ENCODE measurements at places on chromosomes 11 and 22. TPM values are rescaled to one million over a fixed set of nuclear protein-coding genes. Genes with fewer than 3 reads are reported as not detected.
A peak's percentile ranks its signal among the peaks of the same experiment; 100 is the strongest.

DNA sequence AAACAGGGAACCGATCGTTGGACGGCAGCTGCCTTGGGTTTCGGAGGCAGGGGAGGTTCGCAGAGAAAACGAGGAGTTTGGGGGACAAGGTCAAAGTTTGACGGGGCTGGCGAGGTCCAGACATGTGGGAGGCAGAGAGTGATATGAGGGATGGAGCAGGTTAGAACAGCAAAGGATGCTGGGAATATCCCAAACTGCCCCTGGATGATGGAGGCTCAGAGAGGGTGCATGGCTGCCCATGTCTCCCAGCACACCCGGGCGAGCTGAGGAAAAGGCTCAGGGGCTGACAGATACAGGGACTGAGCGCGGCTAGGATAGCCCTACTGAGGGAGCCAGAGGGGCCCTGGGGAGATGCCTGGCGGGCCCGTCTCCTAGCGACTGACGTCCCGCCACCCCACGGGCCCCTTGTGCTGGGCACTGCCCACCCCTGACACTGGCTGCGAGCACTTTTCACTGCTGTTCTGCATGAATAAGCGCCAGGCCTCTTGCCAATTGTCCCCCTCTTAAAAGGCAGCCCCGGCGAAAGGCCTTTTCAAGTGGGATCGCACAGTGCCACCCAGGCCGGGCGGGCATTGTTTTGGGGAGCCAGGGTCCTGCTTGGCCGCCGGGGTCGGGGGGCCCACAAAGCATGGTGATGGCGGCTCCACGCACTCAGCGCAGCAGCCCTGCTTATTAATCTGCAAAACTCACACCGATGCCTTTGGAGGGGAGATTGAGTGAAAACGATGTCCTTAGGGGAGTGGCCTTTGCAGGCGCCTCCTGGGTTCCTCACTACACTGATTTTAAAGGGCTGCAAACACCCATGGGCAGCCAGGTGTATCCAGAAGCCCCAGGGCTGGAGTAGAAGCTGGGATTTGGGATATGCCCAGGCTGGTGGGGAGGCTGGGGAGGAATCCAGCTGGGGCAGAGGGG is 90.0 kb upstream of the LINC01488 start:
- DNase-seq = peak; percentile 19

GRCh38 chr11:65382804-65383368 is 440 bp upstream of the SLC25A45 start:
- DNase-seq = no peak

DNA sequence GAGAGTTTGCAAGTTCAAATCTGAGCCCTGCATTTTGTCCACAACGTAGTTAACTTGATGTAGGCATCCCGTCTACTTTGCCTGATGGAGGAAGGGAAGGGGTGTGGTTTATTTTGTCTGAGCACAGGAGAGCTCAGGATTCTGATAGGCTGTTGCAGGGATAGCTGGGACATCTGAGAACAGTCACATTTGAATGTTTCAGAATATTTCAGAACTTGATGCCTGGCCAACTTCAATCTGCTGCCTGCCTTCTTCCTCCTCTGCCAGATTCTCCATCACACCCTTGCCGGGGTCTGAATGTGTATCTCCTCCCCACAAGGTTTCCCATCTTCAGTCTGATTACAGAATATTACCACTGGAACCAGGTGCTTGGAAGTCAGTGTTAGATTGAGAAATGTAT is 51.6 kb downstream of the NTM start:
- no peak for DNase-seq

GRCh38 chr11:124793466-124794278 is 6.5 kb downstream of the MSANTD2 start:
- no peak for DNase-seq

- no peak for DNase-seq
These were observed 58.7 kb downstream of the PARVB start for GRCh38 chr22:44082801-44083200.

- no peak for DNase-seq
These were observed 54.4 kb upstream of the JAM3 start for GRCh38 chr11:134014511-134014910.

- no peak for DNase-seq
These were observed 9.3 kb downstream of the SLC25A1 start for GRCh38 chr22:19169002-19169946.

GRCh38 chr22:20305894-20306645 is 13.8 kb downstream of the DGCR6L start:
- DNase-seq = no peak

GRCh38 chr22:36860821-36861659 is at the start of gene NCF4:
Gene NCF4 (plus strand): TSS chr22:36861006. CDS start chr22:36861172, 166 bp downstream.
- DNase-seq = no peak

DNA sequence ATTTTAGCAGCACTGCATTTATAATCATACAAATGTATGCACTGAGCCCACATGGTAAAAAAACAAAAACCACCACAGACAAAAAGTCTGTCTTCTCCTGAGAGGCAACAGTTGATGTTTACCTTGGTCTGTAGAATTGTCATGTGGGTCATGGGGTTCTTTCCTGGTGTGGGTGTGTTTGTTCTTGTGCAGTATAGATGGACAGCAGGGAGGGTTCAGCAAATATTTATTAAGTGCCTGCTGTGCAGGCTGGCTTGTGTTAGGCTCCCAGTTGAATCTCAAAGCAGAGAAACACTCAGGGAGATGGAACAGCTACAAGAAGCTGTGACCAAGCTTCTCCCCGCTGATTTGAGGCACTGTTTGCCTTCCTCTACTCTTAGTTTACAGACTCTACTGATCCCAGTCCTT is 82.2 kb downstream of the PISD start:
- DNase-seq = no peak

DNA sequence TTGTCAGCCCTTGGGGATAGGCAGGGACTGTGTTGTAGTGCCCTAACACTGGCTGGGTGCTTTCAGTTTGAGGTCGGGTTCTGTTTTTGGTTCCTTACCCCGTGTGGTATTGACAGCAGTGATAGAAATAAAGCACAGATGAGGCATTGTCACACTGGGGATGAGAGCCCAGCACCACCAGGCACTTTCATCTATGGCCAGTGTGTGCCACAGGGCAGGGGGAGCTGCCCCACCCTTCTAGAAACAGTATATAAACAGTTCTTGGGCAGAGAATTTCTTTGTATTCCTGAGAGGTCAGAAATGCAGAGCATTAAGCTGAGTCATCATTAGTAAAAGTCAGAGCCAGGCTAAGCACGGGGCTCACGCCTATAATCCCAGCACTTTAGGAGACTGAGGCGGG is 23.1 kb upstream of the CDC42EP2 start:
- DNase-seq = no peak

DNA sequence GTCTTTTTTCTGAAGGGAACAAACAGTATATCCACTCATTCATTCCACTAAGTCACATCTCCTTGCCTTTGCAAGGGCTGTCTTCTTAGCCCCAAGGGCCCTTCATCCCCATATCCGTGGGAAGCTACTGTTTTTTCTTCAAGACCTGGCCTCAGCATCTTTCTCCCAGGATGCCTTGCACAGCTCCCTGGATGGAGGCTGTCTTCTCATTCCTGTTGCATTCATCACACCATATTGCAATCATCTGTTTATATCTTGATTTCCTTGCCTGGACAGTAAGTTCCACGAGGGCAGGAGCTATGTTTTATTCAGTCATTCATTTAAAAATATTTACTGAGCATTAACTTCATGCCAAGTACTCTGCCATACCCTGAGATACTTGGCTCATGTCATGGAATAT is 29.3 kb upstream of the NECTIN1 start:
- no peak for DNase-seq

- no peak for DNase-seq
These were observed 58.3 kb downstream of the MRTFA start for GRCh38 chr22:40578171-40578570.

- DNase-seq = no peak
These were observed 38.3 kb upstream of the PTPRJ start for GRCh38 chr11:47941907-47942558.

DNA sequence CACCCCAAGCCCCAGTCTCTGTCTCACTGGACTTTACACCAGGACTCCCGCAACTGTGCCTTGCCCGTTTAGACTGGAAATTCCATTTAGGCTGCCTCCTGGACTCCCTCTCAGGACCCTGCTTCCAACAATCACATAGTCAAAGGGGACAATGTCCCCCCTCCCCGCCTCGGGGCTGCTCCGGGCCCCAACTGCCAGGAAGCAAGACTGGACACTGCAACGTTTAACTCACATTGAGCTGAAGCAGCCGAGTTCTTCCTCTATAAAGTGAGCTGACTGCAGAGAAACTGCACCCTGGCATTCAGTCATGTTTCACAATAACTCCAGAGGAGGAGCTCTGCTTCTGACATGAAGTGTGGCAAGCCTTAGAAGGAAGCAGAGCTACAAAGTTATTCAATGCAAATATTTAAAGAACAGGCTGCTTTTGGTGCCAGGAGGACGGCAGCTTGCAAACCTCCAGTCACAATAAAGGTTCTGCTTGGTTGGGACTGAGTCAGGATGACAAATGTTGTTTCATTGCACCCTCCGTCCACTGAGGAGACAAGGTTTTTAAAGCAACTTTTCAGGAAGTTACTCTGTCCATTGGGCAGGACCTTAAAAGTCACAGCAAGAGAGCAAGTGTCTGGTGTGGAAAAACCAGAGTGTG is 19.9 kb downstream of the PACSIN2 start:
- no peak for DNase-seq

DNA sequence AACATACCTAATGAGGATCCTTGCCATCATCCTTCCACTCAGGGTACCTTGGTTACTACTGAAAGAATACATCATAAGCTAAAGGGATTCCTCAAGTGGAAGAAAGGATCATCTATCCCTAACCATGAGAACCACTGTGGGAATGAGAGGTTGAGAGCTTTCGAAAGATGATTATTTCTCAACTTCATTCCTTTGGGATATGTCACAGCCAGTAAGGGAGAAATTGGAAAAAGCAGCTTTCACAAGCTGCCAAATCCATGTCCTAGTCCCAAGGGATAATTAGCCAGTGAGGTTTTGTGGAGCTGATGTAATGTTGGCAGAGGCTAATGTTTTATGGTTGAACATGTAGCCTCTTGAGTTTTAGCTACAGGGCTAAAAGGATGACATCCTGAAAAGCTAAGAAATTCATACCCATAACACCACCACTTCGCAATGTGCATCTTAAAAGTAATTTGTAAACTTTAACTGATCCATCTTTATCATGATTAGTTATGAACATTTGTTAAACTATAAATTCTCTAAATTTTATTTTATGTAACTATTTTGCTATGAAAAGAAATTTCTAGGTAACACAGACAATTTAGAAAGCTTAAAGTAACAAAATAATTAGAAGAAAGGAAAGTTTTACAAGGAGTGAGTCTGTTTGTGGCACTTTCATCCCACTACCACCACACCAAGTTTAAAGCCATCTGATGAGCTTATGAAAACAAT is 123.9 kb downstream of the MRTFA start:
- DNase-seq = no peak

GRCh38 chr22:38314933-38315822 is 2.1 kb downstream of the CSNK1E start:
- DNase-seq = peak; percentile 43

DNA sequence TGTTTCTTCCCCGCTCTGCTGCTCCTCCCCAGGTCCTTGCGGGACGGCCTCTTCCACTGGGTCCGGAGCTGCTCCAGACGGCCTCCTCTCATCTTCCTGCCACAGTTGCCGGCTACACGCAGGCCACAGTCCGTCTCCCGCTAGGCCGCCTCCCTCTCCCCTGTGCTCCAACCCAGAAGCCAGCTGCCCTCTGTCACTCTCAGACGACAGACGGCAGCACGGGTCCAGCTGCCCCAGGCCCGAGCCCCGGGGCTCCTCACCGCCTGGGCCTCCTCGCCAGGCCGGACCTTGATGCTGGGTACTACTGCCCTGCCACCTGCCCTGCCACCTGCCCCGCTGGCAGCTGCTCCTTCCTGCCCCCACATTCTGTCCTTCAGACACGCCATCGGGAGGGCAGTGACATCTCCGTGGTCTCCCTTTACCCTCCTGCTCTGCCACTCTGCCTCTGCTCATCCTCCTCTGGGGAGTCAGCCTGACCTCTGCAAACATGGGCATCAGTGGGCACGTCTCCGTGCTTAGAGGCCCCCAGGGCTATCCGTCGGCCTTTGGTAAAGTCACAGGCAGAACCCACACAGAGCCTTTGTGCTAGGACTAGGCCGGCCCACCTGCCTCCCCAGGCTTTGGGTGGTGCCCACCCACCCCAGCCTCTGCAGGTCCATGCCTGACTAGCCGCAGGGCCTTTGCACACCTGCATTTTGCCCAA is 43.1 kb upstream of the TH start:
- no peak for DNase-seq

CD82 gene
- 388 TPM for total RNA-seq

CRYBB2 gene
- total RNA-seq = not detected

SULT4A1 gene
- total RNA-seq = not detected

HEPHL1 gene
- total RNA-seq = not detected

OR6Q1 gene
- not detected for total RNA-seq

KCNJ11 gene
- 0.53 TPM for total RNA-seq

TMEM121B gene
- total RNA-seq = 0.11 TPM

GNAZ gene
- 2.6 TPM for total RNA-seq

FOLR3 gene
- total RNA-seq = not detected

C11orf97 gene
- total RNA-seq = not detected
